Activated CD4-positive, alpha-beta T cell treated with anti-CD3 and anti-CD28 coated beads, Interleukin-2, amount 50 U/mL, for 16 hours (primary cell): ENCODE measurements at places on chromosomes 4 and X.
A peak's percentile ranks its signal among the peaks of the same experiment; 100 is the strongest.

GRCh38 chr4:93658443-93658842 is 170.1 kb upstream of the ATOH1 start:
- no peak for DNase-seq

DNA sequence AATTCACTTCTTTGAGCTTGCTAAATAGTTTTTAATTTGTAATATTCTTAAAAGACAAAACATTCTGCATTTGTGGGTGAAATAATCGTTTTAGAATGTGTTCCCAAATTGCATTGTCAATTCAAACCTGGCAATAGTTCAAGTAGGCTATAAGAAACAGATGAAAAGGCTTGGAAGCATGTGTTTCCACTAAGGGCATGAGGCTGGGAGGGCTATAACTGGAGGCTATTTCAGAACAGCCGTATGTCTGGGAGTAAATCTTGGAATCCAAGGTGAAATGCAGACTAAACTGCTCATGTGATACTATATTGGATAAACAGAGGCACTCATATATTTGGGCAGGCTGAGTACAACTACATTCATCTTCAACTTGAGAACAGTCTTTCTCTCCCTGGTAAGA is 117.4 kb upstream of the GRPR start:
- DNase-seq = no peak

- DNase-seq = no peak
Observed at GRCh38 chrX:1076871-1077651, 135.4 kb downstream of the CRLF2 start.

GRCh38 chrX:117996918-117997480 is 119.6 kb downstream of the KLHL13 start:
- DNase-seq = no peak

DNA sequence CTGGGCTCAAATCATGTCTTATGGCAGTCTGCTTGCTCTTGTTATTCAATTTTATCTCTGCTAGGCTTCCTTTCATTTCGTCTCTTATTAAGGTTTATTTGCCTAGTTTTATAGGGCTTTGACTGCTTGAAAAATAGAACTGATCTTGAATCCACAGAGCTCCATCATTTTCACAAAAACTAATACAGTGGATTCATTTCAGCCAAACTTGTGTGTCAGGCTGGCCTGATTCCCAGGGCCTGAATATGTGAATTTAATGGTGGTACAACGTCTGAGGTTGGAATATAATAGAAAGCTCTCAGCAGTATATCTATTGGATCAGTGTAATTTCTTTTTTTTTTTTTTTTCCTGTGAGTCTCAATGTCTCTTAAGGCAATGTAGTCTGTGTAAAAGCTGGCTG is 123.3 kb downstream of the POU4F2 start:
- DNase-seq = no peak

GRCh38 chrX:17768997-17769396 is 31.7 kb downstream of the SCML1 start:
- DNase-seq = no peak

- peak; percentile 32 for DNase-seq
Observed at GRCh38 chr4:140102421-140102820, 51.6 kb downstream of the MAML3 start.

DNA sequence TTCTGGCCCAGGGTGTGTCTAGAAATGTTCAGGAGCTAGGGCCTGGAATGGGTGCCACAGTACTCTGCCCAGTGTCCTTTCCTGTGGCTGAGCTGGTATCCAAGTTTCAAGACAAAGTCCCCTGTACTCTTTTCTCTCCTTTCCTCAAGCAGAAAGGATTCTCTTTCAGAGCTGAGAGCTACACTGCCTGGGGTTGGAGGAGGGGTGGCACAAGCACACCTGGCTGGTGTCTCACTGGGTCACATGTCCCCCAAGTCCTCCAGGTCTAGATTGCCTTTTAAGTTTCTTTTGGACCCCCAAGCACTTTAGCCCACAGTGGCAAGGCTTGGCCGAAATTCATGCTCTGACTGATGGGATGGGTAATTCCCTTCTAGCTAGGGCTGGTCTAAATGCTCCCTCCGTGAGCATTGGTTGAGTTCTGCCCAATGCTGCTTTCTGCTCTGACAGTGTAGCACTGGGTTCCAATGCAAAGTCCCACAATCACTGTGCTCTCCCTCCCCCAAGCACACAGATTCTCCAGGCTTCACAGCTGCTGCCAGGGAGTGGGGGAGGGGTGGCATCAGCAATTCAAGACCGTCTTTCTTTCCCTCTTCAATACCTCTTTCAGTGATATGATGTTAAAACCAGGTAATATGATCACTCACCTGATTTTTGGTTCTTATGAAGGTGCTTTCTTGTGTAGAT is 47.8 kb downstream of the BEX3 start:
- DNase-seq = no peak

GRCh38 chr4:168484626-168485025 is 4.3 kb upstream of the DDX60L start:
- DNase-seq = no peak

GRCh38 chr4:148067301-148067916 is 335.5 kb downstream of the ARHGAP10 start:
- DNase-seq = no peak

- no peak for DNase-seq
Observed at GRCh38 chr4:52091801-52092200, 40.7 kb downstream of the SPATA18 start.

- no peak for DNase-seq
Observed at GRCh38 chr4:23412701-23413100, 477.1 kb downstream of the PPARGC1A start.

DNA sequence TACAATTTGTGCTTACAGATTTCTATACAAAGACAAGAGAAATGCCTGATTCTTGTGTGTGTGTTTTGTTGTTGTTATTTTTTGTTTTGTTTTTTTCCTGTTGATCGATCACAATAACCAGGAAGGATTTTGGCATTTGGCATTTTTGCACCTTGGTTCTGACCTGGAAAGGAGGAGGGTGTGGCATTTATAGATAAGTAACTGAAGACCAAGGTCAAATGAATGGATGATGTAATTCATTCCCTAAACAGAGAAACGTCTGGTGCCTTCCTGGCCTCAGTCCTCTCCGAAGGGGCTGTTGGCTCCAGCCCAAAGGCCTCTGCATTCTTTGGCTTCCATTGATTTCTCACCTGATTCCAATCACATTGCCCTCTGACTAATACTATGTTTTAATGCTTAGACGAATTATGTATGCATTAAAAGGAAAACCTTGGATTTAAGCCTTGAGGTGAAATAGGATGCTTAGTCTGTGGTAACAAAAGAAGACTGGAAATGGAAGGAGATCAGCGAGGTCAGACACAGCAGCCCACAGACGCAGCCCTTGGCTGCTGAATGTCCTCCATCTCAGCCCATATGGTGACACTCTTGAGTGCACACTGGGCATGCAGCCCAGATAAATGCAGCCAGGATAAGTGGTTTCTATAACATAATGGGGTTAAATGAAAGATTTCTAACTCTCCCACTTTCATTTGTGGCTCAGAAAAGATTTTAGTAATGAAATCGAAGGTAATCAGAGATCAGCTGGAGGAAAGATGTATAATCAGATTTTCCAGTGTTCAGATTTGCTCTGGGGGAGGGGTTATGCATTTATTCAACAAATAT is 60.5 kb upstream of the TRIM2 start:
- DNase-seq = no peak

GRCh38 chr4:105674011-105674410 is 34.5 kb downstream of the INTS12 start:
- no peak for DNase-seq

GRCh38 chrX:18927558-18927957 is 56.4 kb downstream of the PHKA2 start:
- no peak for DNase-seq

- DNase-seq = no peak
Observed at GRCh38 chr4:2991243-2991642, 27.9 kb downstream of the GRK4 start.

- DNase-seq = no peak
Observed at GRCh38 chr4:75169427-75169826, 236.5 kb downstream of the PARM1 start.

- DNase-seq = peak; percentile 62
Observed at GRCh38 chr4:38752372-38752940, 30.3 kb downstream of the TLR10 start.
